Stimulated activated CD8-positive, alpha-beta memory T cell treated with anti-CD3 and anti-CD28 coated beads, Interleukin-7, amount 100 ng/mL, for 24 hours (primary cell): ENCODE measurements at places on chromosomes 2 and 18.

DNA sequence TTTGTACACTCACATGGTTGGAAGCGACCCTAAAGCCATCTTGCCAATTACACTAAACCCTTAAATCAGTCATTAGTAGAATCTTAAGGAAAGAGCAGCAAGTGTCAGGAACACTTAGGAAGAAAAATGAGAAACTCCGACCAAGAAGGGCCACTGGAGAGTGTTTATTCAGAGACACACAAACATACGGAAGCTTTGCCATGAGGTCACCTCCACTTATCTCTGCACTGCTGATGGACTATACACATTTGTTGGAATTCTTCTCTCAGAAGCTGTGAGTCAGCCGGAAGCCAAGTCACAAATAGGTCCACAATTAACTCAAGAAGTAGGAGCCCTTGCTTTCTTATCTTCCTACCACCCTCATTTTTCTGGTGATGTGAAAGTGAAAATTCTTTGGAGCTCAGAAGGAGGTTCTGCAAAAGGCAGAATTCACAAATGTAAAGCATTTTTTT lies 21.6 kb downstream of the BMP10 start:
- DNase-seq, result no peak

- DNase-seq, result no peak
These were observed 1.4 kb downstream of the PSME4 start for GRCh38 chr2:53969285-53969967.

DNA sequence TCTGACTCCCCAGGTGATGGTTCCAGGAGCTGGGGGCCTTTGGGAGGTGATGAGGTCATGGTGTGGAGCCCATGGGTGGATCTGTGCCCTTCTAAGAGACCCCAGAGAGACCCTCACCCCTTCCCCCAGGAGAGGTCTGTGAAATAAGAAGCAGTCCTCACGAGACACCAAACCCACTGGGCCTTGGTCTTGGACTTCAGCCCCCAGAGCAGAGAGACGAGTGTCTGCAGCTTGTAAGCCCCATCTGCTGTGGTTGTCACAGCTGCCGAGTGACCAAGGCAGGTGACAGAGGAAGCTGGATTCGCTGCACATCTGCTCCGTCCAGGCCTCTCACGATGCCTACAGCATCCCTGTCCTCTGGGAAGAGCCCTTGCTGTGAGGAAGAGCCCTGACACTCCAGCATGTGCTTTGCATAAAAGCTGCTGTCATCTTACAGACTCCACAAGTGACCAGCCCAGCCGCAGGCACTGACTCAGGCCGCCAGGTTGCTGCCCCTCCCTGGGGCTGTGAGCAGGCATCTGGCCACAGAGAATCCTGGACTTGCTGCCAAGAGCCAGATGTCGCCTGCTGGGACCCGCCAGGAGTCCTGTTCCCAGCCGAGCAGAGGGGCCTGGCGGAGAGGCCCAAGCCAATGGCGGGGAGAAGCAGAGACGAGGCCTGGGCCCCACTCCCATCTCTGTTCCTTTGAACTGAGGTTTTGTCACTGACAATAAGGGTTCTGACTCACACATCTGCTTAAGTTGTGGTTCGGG lies 150.8 kb downstream of the PXDN start:
- DNase-seq, result no peak

- DNase-seq, result no peak
These were observed 38.3 kb upstream of the EPB41L3 start for GRCh38 chr18:5582076-5582475.

GRCh38 chr2:102042196-102043081 lies 50.7 kb downstream of the IL1R2 start:
- DNase-seq, result no peak

- no peak for DNase-seq
These were observed 5.5 kb upstream of the NEMP2 start for GRCh38 chr2:190540048-190540447.

GRCh38 chr2:216300906-216301305 lies 71.4 kb downstream of the MARCHF4 start:
- no peak for DNase-seq
